ENCODE measurements at places on chromosomes 11 and 22.

DNA sequence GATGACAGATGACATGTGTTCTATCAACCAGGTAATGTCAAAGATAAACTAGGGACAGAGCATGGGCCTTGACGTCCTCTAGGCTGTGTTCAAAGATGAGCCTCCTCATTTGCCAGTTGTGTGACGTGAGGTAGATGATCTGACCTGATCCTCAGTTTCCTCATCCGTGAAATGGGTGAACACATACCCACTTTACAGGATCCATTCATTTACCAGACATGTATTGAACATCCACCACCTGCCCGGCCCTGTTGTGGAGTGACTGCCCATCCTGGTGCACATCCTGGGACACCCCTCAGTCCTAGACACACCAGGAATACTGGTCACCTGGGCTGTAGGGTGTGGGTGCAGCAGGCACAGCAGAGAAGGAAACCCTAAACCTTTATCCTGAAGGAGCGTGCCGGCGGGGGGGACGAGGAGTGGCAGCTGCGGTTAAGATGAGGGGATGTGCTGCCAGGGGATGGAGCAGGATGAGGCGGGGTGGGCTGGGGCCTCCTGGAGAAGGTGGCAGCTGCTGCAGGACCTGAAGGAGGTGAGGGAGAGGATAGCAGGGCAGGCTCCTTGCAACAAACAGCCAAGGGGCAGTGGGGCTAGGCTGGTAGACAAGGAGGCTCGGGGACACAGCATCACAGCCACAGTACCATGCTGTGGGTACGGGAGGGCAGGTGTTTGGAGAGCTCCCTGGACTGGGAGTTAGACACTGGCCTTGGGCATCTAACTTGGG, 8.4 kb downstream of the CLDN5 start:
- DNase-seq = no peak

DNA sequence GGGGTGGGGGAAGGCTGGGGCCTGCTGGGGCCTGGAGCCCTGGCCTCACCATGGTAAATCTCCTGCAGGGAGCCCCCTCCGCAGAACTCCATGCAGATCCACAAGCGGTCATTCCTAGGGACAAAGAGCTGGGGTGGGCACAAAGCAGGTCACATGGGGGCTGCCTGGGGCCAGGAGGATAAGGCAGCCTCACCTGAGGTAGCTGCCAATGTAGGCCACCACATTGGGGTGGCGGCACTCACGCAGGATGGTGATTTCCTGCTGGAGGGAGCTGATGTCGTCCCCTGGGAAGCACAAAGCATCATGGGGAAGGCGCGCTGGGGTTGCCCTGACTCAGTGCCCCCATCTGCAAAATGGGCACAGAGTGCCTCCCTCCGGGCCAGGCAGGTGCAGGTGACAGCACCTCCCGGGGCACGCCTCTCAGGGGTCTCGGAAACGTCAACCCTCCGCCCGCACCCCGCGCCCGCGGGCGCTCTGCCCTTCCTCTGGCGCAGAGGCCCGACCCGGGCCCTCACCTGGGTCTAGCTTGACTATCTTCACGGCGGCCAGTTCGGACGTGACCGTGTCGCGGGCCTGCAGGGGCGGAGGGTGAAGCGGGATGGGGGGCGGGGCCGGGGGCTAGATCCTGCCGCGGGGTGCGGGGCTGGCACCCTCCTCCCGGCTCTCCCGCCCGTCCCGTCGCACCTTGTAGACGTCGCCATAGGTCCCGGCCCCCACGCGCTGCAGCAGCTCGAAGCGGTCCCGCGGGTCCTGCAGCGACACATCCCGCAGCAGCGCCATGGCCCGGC, 450 bp downstream of the MAP4K2 start:
- DNase-seq = no peak

- DNase-seq = no peak
Measured at GRCh38 chr22:49373801-49374226, 453.9 kb downstream of the BRD1 start.

DNA sequence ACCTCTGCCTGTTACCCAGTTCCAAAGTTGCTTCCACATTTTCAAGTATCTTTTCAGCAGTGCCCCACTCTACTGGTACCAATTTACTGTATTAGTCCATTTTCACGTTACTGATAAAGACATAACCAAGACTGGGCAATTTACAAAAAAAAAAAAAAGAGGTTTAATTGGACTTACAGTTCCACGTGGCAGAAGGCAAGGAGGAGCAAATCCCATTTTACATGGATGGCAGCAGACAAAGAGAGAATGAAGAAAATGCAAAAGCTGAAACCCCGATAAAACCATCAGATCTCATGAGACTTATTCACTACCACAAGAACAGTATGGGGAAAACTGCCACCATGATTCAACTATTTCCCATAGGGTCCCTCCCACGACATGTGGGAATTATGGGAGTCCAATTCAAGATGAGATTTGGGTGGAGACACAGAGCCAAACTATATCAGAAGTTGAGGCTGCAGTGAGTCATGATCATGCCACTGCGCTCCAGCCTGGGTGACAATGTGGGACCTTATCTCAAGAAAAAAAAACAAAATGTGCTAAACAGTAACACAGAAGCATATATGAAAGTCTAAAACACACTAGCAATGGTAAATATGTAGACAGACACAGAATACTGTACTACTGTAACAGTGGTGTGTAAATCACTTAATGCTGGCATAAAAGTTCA, 190.3 kb upstream of the ZC3H12C start:
- DNase-seq = no peak

- DNase-seq = no peak
Measured at GRCh38 chr11:107050121-107050520, 31.8 kb upstream of the GUCY1A2 start.

GRCh38 chr22:49531368-49531791, 296.3 kb downstream of the BRD1 start:
- DNase-seq = no peak

GRCh38 chr11:88246696-88247095, 71.5 kb upstream of the RAB38 start:
- no peak for DNase-seq

DNA sequence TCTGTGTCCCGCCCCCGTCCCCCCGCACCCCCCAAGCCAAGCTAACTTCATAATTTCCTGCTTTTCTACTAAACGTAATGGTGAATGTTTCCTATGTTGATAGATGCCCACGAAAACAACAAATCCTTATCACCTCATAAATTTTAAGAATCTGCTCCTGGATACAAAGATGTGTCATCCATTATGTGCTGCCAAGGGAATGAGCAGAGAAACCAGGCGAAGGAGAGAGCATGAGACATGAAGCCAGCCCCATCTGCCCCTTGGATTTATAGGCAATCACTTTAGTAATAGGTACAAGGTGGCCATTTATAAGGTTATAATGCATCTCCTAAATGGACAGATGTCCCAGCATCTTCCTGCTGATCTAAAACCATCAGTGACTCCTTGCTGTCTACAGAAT, 30.3 kb downstream of the LAYN start:
- no peak for DNase-seq

GRCh38 chr22:28674121-28674563, 5.5 kb downstream of the TTC28 start:
- DNase-seq = no peak

DNA sequence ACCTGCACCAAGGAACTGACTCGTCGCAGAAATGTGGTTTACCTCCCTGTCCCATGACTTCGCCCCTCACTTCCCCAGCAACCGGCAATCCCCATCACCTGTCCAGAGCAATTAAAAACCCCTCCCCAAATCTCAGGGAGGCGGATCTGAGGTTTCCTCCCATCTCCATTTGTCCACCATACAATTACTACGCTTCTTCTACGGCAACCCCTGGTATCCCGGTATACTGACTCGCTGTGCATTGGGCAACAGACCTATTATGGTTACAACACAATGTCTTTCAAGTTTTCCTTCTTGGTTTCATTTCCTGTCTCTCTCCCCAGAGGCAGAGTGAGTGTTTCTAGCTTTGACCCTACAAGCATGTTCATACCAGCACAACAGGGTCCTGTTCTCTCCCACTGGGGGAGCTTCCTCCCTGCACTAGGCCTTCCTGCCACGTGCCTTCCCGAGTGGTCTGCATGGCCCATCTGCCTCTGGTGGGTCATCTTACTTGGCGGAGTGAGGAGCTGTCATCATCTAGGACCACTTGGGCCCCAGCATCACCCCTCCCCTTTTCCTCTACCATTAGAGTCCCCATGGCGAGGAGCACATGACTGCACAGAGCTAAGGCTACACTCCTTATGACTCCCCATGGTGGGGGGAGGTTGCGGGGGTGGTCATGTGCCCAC, 30.3 kb upstream of the NAP1L4 start:
- no peak for DNase-seq

GRCh38 chr22:44672632-44673031, 29.4 kb upstream of the PRR5 start:
- DNase-seq = no peak

GRCh38 chr11:57321388-57322255, 3.1 kb downstream of the TNKS1BP1 start:
- DNase-seq = no peak

- no peak for DNase-seq
Measured at GRCh38 chr11:79078456-79078855, 362.4 kb downstream of the TENM4 start.

DNA sequence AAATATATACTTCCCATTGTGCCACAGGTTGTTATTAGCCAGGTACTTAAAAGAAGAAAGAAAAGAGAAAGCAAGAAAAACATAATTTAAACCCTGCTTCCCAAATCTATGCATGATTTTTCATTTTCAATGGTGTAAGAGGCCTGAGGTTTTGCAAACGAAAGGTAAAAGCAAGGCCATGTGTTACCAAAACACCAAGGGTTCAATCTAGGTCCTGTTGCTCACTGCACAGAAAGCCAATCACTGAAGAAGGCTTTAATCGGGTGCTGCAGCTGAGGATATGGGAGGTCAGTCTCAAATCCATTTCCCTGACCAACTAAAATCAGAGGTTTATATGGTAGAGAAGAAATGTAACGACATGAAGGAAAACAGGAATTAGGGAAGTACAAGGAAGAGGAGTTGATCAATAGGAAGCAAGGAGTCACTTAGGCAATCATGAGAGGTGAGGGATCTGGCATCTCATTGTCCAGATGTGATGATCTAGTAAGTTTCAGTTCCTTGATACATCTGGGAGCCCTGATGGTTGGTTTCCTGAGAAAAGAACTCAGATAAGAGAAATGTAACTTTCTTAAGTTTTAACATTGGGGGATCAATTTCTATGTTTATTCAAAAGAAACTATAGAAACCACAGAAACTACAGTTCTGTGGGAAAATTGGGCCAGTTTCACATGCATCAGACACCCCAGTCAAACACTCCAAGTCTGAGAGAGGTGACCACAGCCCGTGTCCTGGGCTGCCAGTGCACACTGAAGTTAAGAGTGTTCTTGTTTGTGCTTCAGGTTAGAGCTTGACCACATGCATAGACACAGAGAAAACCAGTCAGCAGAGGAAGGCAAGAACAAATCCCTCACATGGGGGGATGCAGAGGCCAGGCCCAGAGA, 18.1 kb upstream of the DKK3 start:
- DNase-seq = no peak

DNA sequence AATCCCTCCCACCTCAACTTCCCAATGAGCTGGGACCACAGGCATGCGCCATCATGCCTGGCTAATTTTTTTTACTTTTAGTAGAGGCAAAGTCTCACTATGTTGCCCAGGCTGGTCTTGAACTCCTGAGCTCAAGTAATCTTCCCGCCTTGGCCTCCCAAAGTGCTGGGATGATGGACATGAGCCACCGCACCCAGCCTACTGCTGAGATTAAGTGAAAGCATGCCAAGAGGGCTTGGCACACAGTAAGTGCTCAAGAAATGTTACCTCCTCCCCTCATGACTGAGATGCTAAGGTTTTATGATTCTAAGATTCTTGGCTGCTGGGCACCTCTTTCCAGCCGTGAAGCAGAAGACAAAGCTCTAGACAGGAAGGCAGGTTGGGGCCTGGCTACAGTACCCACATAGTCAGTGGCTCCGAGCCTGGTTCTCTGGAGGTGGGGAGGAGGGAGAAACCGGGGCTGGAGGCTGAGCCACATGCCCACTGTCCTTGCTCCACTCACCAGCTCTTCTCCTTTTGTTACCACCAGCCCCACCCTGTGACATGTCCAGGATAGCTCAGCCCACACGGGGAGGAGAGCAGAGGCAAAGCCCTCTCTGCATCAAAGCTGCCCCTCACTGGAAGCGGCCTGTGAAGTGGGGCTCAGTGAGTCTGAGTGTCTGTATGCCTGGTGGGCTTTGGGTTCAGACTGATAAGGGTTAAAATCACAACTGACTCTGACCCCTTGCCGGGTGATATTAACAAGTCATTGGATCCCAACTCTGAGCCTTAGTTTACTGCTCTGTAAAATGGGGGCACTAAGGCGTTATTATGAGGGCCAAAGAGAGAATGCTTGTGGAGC, 12.9 kb downstream of the ARHGEF17 start:
- no peak for DNase-seq

- no peak for DNase-seq
Measured at GRCh38 chr11:92050305-92050704, 174.3 kb upstream of the FAT3 start.

DNA sequence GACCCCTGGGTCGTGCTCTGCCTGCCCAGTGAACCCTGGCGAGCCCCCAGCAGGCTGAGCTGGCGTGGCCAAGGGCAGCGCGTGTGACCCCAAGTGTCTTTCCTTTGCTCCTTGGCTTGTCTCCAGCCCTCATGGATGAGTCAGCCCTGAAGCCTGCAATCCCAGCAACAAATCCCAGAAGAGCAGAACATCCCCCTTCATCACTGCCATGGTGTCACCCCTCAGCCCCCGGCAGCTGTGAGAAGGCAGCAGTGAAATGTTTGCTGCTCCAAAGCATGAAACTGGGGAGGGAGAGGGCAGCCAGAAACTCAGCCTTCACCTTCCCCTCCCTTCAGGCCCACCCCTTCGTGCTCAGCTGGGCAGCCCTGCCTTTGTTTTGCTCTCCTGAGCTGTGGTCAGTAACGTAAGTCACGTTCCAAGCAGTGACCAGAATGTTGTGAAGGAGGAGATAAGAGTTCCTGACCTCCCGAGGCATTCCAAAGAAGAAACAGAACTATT, 29.8 kb downstream of the ADAMTS15 start:
- DNase-seq = no peak

- DNase-seq = no peak
Measured at GRCh38 chr11:123381817-123382554, 48.1 kb upstream of the GRAMD1B start.

- no peak for DNase-seq
Measured at GRCh38 chr11:30916764-30917163, 330.6 kb upstream of the MPPED2 start.

DNA sequence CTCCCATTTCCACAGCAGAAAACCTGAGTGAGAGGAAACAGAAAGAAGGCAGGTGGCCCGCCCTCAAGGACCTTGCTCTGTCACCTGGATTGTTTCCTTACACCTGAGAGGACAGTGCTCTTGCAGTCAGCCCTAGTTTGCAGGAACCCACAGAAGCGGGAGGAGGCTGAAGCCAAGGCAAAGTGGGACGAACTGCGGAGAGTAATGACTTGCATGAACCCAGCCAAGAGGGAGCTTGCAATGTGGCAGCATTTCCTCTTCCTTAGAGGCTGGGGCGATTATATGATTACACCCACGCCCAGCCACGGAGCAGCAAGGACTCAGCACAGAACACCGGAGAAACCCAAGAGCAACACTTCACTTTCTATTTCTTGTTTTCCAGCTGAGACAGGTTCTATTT, 102.6 kb downstream of the SPON1 start:
- no peak for DNase-seq

- no peak for DNase-seq
Measured at GRCh38 chr22:48982321-48982905, 845.3 kb downstream of the BRD1 start.

- no peak for DNase-seq
Measured at GRCh38 chr11:86811637-86812321, 11.4 kb downstream of the PRSS23 start.

GRCh38 chr22:45262931-45263462, 21.8 kb upstream of the UPK3A start:
- peak; percentile 8 for DNase-seq

GRCh38 chr11:1298695-1299492, 10.5 kb downstream of the TOLLIP start:
- peak; percentile 13 for DNase-seq

- DNase-seq = no peak
Measured at GRCh38 chr11:106398502-106399075, 321.1 kb downstream of the AASDHPPT start.
